ENCODE measurements at places on chromosomes 3 and 15. TPM values are rescaled to one million over a fixed set of nuclear protein-coding genes. Genes with fewer than 3 reads are reported as not detected.

The TMCO5A gene
- total RNA-seq = not detected

The ZNF80 gene
- total RNA-seq = not detected

The GOLGA6D gene
- total RNA-seq = 0.37 TPM

The CCR9 gene
- not detected for total RNA-seq

The ZNF660 gene
- 16.4 TPM for total RNA-seq

The MAGEL2 gene
- 9.7 TPM for total RNA-seq

The PLA2G4E gene
- total RNA-seq = not detected

The NAALADL2 gene
- total RNA-seq = 1.6 TPM

DNA sequence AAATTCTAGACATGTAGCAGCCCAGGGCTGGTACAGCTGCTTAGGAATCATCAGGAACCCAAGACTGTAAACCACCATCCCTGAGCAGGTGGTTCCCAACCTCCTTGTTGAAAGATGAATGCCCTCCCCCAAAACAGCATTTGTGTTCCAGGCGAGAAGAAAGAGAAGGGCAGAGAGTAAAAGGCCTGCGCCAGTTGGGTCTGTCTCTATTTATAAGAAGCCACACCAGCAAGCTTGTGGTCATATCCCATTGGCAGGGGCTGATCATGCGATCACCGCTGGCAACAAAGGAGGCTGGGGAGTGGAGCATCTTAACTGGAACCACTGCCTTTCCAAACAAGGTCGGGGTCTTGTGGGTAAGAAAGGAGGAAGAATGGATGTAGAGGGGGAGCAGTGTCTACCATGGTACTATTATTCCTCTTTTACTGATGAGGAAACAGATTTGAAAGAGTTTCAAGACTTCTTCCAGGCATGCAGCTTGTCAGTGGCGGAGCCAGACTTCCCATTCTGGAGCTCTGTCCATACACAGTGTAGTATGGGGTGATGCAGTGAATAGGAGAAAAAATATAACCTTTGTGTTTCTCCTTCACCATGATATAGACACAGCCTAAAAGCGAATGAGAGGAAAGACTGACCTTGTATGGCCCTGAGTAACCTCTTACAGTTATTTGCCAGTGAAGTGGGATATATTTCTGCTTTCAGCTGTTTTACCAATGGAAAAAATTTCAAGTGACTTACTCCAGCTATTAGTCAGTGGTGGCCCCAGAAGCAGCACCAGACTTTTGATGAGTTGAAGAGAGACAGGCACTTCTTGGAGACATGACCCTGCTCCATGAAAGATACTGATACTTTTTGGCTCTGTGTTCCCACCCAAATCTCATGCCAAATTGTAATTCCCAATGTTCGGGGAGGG, 222.6 kb downstream of the ABHD5 start:
- DNase-seq = no peak
- no peaks in the 10 kb centered on the region for H3K36me3 ChIP-seq
- no peak overlapping the region for H3K4me3 ChIP-seq
- no peak overlapping the region for H3K27ac ChIP-seq
- no peaks in the 10 kb centered on the region for H3K4me1 ChIP-seq
- no peaks in the 10 kb centered on the region for H3K27me3 ChIP-seq

DNA sequence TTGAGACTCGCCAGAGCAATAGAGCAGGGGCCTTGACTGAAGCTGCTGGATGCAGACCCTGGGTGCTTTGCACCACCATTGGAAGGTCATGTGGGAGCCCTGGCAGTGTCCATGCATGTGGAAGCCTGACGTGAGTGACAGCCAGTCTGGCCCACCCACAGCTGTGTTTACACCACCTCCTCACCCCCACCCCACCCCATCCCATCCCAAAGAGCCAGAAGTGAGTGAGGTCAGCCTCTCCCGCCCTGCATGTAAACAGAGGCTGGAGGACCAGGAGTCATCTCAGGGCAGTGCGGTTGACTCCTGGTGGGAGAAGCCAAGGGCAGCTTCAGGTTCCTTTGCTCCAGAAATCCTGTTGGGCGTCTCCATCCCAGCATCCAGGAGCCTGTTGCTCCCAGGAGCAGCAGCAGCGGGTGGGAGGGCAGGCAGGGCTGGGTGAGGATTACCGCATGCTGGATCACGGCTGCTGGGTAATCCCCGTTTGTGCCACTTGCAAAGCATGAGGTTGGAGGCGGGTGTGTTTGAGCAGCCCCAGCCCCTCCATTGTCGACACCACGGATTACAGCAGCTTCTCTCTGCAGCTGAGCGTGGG, 44.6 kb downstream of the CORO2B start:
- H3K27ac ChIP-seq = no peak overlapping the region
- H3K4me3 ChIP-seq = no peak overlapping the region
- H3K4me1 ChIP-seq = no peaks in the 10 kb centered on the region
- no peaks in the 10 kb centered on the region for H3K27me3 ChIP-seq

DNA sequence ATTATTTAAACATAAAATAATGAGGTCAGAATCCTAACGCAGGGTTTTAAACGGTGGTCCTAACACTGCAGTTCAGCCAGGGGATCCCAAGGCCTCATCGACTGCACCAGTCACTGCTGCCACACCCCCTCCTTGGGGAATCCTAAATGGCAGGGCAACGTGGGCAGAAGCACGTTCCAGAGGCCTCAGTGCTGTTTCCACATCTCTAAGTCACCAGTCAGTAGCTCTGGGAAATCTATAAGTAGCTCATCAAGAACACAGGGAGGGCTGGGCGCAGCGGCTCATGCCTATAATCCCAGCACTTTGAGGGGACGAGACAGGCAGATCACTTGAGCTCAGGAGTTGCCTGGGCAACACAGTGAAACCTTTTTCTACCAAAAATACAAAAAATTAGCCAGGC, 47.5 kb downstream of the PRTG start:
- H3K4me1 ChIP-seq = peaks cover 3% of the 10 kb centered on the region
- no peaks in the 10 kb centered on the region for H3K36me3 ChIP-seq
- no peak overlapping the region for H3K27ac ChIP-seq
- no peak for DNase-seq
- H3K27me3 ChIP-seq = no peaks in the 10 kb centered on the region

DNA sequence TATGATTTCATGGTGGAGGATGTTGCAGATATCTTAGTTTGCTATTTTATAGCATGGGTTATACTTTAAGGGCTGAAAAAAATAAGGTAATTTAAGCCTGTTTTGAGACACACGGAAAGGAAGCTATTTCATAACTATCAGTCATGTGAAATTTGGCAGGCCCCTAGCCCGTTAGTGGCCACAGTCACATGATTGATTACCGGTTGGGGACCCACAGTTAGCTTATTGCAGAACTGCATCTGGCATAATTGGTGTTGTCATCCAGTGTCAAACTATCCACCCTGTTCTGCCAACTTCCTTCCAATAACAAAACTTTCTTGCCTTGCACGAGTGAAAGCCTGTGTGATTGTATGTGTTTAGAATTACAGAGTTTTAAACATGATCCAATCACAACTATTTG, 35.2 kb downstream of the FNDC3B start:
- peaks cover 5% of the 10 kb centered on the region for H3K4me1 ChIP-seq
- no peaks in the 10 kb centered on the region for H3K27me3 ChIP-seq
- no peaks in the 10 kb centered on the region for H3K36me3 ChIP-seq
- DNase-seq = no peak
- no peak overlapping the region for H3K27ac ChIP-seq

DNA sequence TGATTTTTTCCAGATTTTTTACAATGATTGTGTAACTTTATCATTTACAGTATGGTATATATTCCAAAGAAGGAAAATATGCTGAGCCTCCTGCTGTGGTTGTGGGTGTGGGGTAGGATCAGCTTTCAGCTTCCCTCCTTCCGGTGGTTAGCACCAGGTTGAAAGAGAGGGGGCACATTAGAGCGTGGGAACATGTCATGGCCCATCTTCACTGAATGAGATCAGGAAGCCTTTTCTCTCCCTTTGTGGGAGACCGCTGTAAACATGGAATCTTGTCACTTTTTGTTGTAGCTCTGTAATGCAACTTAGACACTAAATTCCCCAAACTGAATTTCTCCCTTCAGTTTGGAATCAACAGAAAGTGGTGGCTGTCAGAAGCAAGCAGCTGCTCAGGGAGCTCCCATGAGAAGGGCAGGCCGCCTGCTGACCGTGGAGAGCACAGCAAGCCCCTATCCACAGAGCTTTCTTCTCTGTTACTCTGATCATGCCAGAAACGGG, 86.7 kb upstream of the LIMD1 start:
- H3K27me3 ChIP-seq = no peaks in the 10 kb centered on the region
- peaks cover 3% of the 10 kb centered on the region for H3K36me3 ChIP-seq
- DNase-seq = peak; percentile 67
- no peak overlapping the region for H3K4me3 ChIP-seq

- no peak overlapping the region for H3K4me3 ChIP-seq
- no peak overlapping the region for H3K27ac ChIP-seq
- no peaks in the 10 kb centered on the region for H3K27me3 ChIP-seq
- peaks cover 2% of the 10 kb centered on the region for H3K4me1 ChIP-seq
- DNase-seq = peak; percentile 37
- no peaks in the 10 kb centered on the region for H3K36me3 ChIP-seq
These were observed 76.3 kb upstream of the TTBK2 start for GRCh38 chr15:42996871-42997270.

- H3K4me3 ChIP-seq = no peak overlapping the region
- no peak overlapping the region for H3K27ac ChIP-seq
- peaks cover 4% of the 10 kb centered on the region for H3K4me1 ChIP-seq
- no peaks in the 10 kb centered on the region for H3K36me3 ChIP-seq
- no peaks in the 10 kb centered on the region for H3K27me3 ChIP-seq
These were observed 195.6 kb downstream of the TCF12 start for GRCh38 chr15:57114070-57114469.

GRCh38 chr3:48502121-48502520, 1.9 kb downstream of the SHISA5 start:
- peaks cover 28% of the 10 kb centered on the region for H3K36me3 ChIP-seq
- no peak for DNase-seq
- no peak overlapping the region for H3K4me3 ChIP-seq
- H3K27ac ChIP-seq = no peak overlapping the region

GRCh38 chr3:81936817-81937216, 175.4 kb upstream of the GBE1 start:
- H3K4me1 ChIP-seq = no peaks in the 10 kb centered on the region
- no peak overlapping the region for H3K4me3 ChIP-seq
- no peaks in the 10 kb centered on the region for H3K36me3 ChIP-seq
- no peak for DNase-seq

DNA sequence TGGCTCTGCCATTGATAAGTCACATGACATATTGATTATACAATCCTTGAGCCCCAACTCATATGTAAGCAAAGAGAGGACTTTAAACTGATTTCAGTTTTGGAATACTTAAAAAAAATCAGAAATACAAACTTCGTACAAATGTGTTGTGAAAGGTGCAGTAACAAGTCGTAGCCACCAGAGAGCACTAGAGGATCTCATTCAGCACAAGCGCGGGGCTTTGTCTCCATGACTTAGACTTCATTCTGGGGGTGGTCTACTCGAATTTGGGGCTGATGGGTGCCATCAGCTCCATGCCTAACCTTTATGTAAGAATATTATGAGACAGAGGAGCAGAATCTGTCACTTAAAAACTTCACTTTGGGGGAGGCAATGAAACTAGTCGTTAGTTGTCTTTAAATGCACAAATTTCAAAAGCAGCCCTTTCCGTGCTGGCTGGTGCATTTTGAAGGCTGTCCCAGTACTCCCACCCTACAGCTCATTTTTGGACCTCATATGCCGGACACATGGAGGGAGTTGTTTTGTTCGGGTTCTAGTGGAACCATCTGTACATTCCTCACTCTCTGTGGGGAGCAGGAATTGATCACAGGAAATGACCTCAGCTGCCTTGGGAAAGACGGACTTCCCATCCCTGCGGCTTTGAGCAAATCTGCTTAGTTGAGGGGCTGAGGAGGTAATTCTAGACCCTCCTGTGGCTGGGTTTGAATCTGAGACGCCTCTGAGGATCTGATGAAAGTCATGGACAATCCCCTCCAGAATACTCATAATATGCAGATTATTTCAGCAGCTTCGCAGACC, 27.5 kb upstream of the MASP1 start:
- H3K4me3 ChIP-seq = no peak overlapping the region
- peaks cover 4% of the 10 kb centered on the region for H3K4me1 ChIP-seq
- H3K27me3 ChIP-seq = no peaks in the 10 kb centered on the region
- no peaks in the 10 kb centered on the region for H3K36me3 ChIP-seq
- DNase-seq = peak; percentile 55

DNA sequence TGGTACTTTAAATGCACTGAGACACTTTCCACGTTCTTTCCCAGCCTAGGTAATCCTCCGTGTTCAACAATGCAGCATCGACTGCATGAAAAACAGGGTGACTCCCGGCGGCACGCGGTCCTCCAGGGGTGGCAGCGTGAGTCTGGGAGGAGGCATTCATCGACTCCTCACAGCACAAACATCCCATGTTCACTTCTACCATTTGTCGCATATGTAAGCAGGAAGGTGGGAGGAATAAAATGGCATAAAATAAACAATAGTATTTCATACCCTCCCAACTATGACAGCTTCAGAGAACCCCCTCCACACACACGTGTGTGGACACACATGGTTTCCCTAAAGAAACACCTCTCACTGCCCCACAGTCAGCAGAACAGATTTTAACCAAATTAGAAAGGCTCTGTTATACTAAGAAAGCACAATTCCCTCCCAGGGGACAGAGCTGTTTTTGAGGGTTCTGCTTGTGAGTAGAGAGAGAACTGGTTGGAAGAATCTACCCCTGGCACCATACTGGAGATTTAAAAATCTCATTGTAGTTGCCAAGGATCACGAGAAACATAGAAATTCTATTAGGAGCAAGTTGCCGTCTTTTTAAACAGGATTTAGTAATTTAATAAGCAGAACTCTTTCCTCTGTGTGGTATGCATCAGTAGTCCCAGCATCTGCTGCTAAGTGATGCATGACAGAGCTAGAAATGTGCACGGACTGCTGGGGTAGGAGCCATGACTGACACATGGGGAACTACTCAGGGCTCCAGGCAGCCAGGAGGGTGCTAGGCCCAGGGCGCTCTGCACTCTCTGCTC, 6.0 kb downstream of the FAM43A start:
- H3K36me3 ChIP-seq = no peaks in the 10 kb centered on the region
- peaks cover 3% of the 10 kb centered on the region for H3K4me1 ChIP-seq
- H3K4me3 ChIP-seq = no peak overlapping the region
- DNase-seq = no peak
- H3K27ac ChIP-seq = no peak overlapping the region

- no peak overlapping the region for H3K27ac ChIP-seq
- H3K36me3 ChIP-seq = no peaks in the 10 kb centered on the region
- no peak overlapping the region for H3K4me3 ChIP-seq
- no peaks in the 10 kb centered on the region for H3K4me1 ChIP-seq
- peaks cover 10% of the 10 kb centered on the region for H3K27me3 ChIP-seq
These were observed 2.6 kb downstream of the MFSD1 start for GRCh38 chr3:158804441-158804840.

GRCh38 chr15:98873441-98874218, 134.0 kb downstream of the PGPEP1L start:
- no peak for DNase-seq
- no peak overlapping the region for H3K4me3 ChIP-seq
- no peaks in the 10 kb centered on the region for H3K27me3 ChIP-seq
- H3K4me1 ChIP-seq = peaks cover 3% of the 10 kb centered on the region
- H3K36me3 ChIP-seq = no peaks in the 10 kb centered on the region

- no peak overlapping the region for H3K27ac ChIP-seq
- no peak for DNase-seq
These were observed 25.8 kb upstream of the EHHADH start for GRCh38 chr3:185279587-185280138.
